NCI-H1930 (cell line): ENCODE measurements at places on chromosomes 7 and 10.

DNA sequence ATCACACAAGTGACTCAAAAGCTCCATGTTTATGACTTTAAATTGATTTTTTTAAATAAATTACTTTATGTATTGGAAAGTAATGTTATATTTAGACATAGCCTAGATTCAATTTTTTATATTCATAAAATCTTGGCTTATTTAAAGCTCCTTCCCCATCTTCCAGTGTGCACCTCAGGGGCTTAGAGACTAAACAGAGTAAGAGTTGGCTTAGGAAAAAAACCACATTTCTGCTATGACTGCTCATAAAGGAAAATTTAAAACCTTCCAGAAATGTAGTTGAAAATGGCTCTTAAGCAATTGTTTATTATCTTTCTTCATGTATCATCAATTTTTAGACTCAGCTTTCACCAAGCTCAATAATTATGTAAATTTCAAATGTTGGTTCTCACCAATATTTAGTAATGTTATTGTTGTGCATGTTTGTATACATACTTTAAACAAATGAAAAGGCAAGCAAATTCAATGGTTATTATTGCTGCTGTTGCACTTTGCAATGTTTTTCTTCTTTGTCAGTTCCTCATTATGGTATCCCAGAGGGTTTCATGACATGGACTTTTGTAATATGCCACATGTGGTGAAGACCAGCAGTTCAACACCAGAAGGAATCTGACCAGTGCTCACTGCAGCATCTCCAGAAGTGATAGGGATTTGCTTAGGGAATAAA lies 700.1 kb upstream of the ANKRD30A start:
- DNase-seq = no peak

DNA sequence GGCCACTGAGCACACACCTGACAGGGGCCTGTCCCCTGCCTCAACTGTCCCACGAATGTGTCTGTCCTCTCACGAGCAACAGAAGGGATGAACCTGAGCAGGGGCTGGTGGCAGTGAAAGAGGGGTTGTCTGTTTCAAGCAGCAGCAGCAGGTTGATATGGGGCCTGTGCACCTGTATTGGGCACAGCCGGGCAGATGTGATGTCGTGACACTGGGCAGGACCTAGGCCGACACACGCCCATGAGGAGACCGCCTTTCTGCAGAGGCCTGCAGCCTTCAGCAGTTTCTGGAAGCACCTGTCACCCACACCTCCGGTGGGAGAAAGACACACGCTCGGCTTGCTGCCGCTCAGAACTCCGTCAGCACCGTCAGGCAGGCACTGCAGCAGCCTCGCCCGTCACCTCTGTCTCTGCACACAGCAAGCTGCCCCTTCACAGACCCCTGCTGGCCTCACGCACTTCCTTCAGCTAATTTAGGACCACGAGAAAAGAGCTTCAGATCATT lies 48.5 kb downstream of the AMZ1 start:
- no peak for DNase-seq

DNA sequence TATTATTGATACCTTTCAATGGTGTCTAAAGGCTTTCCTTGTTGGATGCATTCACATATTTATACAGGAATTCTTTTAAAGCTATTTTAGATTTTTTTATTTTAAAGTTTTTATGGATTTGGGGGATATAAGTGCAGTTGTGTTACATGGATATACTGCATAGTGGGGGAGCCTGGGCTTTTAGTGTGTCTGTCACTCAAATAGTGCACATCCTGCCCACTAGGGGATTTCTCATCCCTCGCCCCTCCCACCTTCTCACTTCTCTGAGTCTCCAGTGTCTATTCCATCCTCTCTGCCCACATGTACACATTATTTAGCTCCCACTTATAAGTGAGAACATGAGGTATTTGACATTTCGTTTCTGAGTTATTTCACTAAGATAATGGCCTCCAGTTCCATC lies 154.0 kb upstream of the MKI67 start:
- DNase-seq = no peak

GRCh38 chr10:14022954-14023672 lies 307.6 kb downstream of the FRMD4A start:
- no peak for DNase-seq

- no peak for DNase-seq
Measured at GRCh38 chr7:76236224-76236623, 34.5 kb downstream of the SRRM3 start.

DNA sequence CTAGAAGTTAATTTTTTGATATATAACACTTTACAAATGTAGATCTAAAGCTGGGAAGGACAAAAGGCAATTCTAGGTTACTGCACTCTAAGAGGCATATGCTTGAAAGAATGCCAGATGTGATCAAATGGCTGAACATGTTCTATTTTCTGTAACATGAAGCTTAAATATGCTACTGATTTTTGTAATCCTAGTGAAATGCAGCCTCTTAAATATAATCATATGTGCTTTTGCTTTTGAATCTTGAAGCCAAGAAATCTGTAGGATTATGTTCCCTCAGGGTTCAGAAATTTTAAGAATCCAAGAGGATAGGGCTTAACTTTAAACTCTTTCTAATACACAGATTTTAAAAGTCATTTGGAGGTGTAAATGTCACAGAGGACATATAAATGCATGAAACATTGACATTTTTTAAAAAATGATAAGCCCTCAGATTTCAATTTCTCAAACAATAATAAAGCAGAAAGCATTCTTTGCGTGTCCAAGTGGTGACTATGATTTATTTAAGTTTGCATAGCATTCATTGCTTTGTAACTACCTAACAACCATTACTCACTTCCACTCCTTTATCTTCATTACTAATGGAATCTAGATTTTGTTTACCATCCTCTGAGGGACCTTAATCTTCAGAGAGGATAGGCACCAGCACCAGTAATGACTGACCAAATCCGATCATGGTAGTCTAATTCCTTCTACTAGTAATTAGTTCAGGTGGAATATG lies 170.4 kb downstream of the MAGI2 start:
- DNase-seq = no peak

GRCh38 chr7:97021747-97022490 lies 2.7 kb downstream of the DLX5 start:
- DNase-seq = peak; percentile 71
